Activated naive CD4-positive, alpha-beta T cell treated with anti-CD3 and anti-CD28 coated beads, Interleukin-2, amount 10 ng/mL, durations not matched to agents 7 days and 5 days (primary cell): ENCODE measurements at places on chromosomes 7 and 10.

DNA sequence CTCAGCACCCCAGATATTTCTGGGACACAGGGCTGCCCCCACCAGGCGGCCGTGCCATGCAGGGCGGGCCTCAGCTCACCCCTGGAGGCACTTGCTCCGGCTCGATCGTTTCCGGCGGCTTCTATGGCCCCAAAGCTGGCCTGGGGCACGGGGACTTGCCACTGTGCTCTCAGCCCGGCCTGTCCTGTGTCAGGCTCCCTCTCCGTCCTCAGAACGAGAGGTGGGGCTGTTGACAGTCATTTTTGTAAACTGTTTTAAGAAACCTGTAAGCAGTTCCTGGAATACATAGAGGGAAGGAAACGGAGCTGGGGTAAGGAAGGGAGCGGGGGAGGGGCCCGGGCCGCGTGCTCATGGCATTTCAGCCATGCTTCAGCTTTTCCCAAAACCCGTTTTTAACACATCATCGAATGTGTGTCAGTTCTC lies 30.7 kb upstream of the PRKAR1B start:
- DNase-seq: no peak

- no peak for DNase-seq
These were observed 611.9 kb upstream of the C7orf33 start for GRCh38 chr7:147978651-147979050.

DNA sequence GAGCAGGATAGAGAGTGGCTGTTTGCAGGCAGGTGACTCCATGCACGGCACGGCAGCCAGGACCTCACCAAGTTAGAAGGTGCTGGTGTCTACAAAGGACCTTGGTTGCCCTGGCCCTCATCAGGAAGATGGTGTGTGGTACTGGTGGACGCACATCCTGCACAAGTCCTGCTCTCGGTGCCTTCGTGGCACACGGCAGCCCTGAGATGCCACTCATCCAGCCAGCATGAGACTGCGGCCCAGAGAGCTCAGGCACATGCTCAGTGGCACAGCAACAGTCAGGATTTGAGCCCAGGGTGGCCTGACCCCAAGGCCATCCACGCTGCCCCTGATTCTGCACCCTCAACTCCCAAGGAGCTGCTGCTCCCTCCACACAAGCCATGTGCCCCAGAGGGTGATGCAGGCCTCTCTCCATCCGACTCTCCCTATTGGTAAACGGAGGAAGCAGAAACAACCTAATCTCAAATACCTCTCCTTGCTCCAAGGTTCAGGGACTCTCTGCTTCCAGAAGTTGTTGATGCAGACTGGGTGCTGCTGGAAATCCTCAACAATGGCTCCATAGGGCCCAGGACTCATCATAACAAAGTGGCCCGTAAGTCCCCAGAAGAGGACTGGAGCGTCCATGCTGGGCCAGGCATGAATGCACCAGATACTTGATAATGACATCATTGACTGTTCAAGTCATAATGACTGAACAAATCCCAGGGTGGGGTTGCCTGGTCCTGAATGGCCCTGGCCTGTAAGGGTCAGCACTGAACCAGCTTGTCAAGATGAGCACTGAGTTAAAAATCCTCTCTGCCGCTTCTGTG lies 93.6 kb downstream of the ARHGAP22 start:
- DNase-seq: no peak

- no peak for DNase-seq
These were observed 582.7 kb downstream of the REEP3 start for GRCh38 chr10:64103750-64104470.

DNA sequence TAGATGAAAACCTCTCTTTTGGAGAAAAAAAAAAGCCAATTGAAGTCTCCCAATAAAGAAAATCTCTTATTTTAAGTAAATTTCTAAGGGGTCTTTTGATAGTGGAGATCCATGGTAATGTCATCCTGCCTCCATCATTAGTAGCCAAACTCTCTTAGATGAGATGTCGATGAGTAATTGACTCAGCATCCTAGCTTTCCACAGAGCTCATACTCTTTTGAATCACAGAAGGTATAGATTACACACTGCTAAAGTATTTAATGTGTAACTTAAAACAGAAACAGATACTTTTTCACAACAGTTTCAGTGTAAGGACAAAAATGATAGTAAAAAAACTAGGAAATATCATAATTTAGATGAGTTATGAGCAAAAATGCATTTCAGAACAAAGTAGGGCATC lies 19.4 kb downstream of the MAGI2 start:
- no peak for DNase-seq

- DNase-seq: no peak
These were observed 315.6 kb downstream of the GRM8 start for GRCh38 chr7:126937171-126937570.

DNA sequence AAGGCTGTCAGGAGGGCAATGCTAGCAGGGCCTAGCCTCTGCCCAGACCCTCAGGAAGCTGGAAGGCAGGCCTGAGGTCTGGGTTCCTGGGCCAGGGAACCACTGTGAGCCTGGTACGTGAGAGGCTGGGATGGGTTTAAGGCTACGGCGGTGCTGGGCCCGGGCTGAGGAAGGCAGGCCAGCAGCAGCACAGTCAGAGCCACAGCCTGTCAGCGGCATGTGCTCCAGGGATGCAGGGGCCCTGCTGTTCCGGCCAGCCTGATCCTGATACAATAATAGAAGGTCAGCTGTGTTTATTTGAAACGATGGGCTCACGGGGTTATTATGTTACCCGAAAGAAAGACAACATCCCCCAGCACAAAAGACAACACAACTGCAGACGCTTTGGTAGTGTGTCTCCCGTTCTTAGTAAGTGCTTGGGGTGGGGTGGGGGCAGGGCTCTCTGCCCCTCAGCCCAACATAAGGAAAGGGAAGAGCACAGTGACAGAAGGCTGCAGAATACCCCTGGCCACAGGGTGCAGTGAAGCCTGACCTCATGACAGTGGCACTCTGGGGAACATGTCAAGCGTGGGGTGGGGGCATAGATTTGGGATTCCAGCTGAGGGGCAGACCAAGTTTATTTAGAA lies 95.0 kb downstream of the COL13A1 start:
- no peak for DNase-seq

- no peak for DNase-seq
These were observed 334.5 kb downstream of the SORCS1 start for GRCh38 chr10:106830006-106830405.

DNA sequence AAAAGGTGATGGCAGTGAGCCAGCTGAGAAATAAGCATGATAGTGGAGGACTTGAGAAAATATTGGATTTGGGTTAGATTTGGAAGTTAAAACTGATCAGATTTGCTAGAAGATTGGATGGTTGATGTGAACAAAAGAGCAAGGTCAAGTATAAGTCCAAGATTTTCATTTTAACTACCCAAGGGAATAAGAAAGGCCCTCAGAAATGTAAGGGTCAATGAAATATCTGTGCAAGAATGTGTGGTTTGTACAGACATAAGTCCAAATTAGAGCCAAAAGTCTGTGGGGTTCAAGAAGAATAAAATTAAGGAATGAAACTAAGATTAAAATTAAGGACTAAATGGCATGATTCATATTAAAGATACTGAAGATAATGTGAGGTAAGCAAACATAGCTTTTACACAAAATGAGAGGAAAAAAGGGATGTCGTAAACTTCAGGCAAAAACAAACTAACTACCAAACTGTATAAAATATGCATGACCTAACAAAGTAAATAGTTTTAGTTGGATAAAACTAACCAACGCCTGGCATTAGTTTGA lies 78.4 kb upstream of the CACNA2D1 start:
- no peak for DNase-seq

GRCh38 chr7:112940314-112940732 lies 146.3 kb downstream of the GPR85 start:
- DNase-seq: no peak

DNA sequence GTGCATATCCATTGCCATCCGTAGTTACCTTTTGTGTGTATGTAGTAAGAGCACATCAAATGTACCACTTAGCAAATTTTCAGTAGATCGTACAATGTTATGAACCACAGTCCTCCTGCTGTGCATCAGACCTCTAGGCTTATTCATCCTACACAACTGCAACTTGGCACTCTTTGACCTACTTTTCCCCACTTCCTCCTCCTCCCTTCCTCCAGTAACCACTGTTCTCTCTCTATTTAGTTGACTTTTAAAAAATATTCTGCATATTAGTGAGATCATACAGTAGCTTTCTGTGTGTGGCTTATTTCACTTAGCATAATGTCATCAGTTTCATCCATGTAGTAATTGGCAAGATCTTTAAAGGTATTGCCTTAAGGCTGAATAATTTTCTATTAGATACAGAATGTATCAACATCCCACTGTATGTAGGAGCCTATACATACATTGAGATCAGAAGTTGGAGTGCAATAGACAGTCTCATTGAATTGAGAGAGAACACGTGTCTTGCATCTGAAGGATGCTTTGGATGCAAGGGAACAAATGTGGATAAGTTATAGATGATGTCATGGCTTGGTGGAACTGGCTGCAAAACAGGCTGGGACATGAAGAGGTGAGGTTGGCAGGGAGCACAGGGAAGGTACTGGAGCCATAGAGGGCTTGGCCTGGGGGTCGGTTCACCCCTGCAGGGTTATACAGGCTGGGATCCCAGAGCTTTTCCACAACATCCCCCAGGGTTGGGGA lies 83.0 kb upstream of the FAM180A start:
- DNase-seq: no peak

GRCh38 chr7:82250598-82250997 lies 193.0 kb downstream of the CACNA2D1 start:
- DNase-seq: no peak

GRCh38 chr10:109191341-109191740 lies 732.0 kb downstream of the XPNPEP1 start:
- no peak for DNase-seq

DNA sequence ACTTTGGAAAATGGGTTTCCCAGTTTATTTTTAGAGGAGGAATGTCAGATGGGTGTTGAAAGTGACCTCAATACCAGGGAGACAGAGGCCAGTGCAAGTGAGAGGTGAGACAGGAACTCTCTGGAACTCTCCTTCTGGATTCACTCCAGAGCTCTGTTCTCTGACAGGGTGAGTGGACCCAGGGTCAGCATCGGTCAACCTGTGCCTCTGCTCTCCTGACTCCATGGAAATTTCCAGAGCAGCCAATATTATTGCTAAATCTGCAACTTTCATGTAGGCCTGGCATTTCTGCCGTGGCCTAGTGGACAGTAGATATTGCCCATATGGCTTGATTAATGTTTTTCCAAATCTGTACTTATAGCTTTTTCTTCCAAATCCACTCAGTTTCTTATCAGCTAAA lies 20.2 kb downstream of the AKR1C4 start:
- DNase-seq: no peak

- DNase-seq: no peak
These were observed 250.5 kb downstream of the RAB11FIP2 start for GRCh38 chr10:117796130-117796745.

GRCh38 chr7:1855725-1856160 lies 185.7 kb downstream of the ELFN1 start:
- DNase-seq: peak; percentile 18

DNA sequence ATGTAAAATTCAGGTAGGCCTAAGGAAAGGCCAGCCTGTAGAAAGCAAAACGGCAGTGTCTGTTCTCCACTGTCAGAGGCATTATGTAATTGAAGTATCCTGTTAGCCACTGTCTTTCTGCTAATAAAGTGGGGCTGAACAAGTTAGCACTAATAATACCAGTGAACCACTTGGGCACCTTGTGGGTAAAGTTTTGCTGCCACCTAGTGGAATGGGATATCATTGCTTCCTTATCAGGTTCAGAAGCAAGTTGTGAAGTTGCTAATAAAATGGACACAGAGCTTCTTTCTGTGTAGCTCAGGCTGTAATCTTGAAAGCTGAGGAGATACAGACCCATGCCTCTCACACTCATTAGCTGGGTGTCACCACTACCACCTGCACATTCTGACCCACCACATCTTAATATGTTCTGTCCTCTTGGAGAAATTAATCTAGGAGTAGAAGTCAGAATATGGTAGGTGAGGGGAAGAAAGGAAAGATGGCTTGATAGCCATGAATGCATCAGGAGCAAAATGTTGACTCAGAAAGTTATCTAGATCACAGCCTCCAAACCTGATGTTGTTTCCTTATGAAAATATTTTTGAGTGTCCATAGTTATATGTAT lies 175.1 kb downstream of the SEPTIN7 start:
- peak; percentile 59 for DNase-seq

- no peak for DNase-seq
These were observed 168.4 kb upstream of the IMMP2L start for GRCh38 chr7:111730476-111731300.

DNA sequence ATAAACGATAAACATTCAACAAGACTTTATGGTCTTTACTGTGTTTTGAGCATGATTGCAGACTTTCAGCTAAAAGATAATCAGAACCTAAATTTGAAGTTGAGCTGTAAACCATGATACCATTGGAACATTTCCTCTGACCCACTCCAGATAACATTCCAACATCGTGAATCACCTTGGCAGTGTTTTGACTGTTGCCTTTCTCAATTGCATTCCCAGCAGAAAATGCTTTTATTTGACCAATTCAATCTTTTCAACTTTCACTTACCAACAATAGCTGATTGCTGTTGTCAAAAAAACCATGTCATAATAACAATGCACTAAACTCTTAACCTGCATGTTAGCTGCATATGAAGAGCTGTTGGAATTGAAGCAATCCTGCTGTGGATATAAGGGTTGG lies 165.5 kb downstream of the MDFIC start:
- DNase-seq: no peak

GRCh38 chr10:805620-806305 lies 116.3 kb upstream of the DIP2C start:
- no peak for DNase-seq

- no peak for DNase-seq
These were observed 59.2 kb upstream of the MTPN start for GRCh38 chr7:136036336-136036735.

GRCh38 chr7:17021205-17021604 lies 139.4 kb upstream of the AGR3 start:
- no peak for DNase-seq

DNA sequence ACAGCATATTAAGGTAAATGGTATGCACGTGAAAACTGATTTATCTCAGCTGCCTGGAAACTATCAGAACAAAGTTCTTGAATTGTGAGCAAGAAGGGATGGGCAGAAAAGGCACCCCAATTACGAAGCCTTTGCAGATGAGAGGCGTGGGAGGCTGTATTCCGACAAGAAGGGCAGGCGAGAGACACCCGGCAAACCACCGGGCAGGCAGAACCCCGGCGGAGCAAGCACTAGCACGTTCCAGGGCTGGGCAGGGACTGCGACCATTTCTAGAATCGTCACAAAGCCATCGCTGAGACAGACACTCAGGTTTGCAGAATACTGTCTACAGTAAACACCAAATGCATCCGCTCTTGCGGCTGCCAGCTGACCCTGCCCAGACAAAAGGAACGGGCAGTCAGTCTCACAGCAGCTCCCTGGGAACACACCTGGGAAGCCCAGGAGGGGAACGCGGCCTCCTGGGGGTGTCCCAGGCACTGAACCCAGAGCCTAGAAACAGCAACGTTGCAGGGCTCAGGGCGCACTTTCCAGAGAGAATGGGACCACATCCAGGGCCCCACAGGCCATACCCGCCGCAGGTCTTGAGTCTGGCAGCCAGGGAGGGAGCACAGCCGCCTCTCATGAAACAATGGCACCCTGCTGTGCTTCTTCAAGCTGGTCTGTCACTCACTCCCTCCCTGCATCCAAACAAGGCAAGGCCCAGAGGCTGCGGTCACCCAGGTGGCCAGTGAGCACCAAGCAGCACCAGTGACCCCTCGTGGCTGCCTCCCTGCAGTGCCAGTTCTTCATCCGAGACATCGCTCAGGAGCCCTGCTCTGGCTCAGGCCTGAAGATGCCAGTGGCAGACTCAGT lies 261.9 kb downstream of the PTPRN2 start:
- DNase-seq: no peak

- DNase-seq: no peak
These were observed 330.8 kb downstream of the PCDH15 start for GRCh38 chr10:54470324-54470631.

GRCh38 chr10:16663444-16663843 lies 141.8 kb upstream of the C1QL3 start:
- no peak for DNase-seq
